Stimulated activated CD8-positive, alpha-beta memory T cell treated with anti-CD3 and anti-CD28 coated beads, Interleukin-4, amount 100 ng/mL, for 48 hours (primary cell): ENCODE measurements at places on chromosomes 4 and X.

- no peak for DNase-seq
Measured at GRCh38 chr4:52997132-52997416, 135.0 kb downstream of the RASL11B start.

- DNase-seq, result no peak
Measured at GRCh38 chr4:105909787-105910281, 14.6 kb downstream of the NPNT start.

GRCh38 chr4:83174844-83175414 lies 60.4 kb upstream of the PLAC8 start:
- DNase-seq, result no peak

GRCh38 chrX:112630187-112630586 lies 49.6 kb downstream of the LHFPL1 start:
- DNase-seq, result no peak

GRCh38 chrX:37652589-37653231 lies 32.9 kb upstream of the XK start:
- DNase-seq, result no peak

GRCh38 chr4:181858741-181859140 lies 384.5 kb upstream of the TENM3 start:
- DNase-seq, result no peak

DNA sequence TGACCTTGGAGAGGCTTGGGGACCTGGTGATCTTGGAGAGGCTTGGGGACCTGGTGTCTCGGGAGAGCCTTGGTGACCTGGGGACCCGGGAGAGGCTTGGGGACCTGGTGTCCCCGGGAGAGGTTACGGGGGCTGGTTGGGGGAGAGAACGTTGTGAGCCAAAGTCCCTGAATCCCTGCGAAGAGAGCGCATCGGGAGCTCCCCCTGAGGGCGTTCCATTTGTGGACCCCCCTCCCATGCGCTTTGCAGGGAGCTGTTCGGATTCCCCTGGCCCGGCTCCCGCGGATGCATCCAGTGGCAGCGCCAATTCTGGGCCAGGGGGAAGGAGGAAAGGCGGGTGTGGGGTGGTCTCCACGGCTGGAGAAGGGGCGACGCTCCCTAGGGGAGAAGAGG lies 13.3 kb downstream of the SHOX start:
- DNase-seq, result no peak

- no peak for DNase-seq
Measured at GRCh38 chr4:1231637-1232360, 17.1 kb downstream of the CTBP1 start.

GRCh38 chr4:181051931-181052330 lies 1191.3 kb upstream of the TENM3 start:
- DNase-seq, result no peak

DNA sequence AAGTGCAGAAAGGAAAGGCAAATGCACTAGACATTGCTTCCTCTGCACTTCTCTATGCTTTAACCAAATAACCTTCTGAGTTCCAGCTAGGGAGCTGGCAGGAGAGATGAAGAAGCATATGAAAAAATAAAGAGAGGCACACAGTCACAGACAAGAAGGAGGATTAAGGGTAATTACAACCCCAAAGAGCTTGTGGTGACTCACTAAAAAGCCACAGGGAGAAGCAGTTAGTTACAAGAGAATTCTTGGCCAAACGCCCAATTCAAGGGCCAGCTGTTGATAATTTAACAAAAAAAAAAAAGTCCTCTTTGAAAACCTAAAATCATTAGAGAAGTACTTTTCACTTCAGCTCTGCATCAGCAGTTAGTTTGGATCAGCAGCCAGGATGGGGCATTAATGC lies 478.0 kb downstream of the KCNIP4 start:
- no peak for DNase-seq

DNA sequence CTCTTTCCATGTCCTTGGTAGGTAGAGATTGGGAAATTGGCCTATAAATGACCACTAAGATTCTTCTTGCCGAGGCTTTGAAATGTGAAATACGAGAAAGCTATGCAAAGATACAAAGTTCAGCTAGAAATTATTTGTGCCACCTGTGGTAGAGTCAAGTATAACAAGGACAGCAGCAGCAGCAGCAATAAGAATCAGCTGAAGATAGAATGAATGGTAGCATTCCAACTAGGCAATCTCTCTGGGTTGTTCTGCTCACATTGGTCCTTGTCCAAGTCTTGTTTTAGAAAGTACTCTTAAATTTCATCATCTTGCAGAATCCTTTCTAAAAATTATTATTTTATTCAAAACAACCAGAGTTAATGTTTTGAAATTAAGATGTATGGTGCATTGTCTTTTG lies 67.8 kb upstream of the PCDH10 start:
- no peak for DNase-seq

GRCh38 chr4:112552668-112553067 lies 36.7 kb upstream of the NEUROG2 start:
- DNase-seq, result no peak

DNA sequence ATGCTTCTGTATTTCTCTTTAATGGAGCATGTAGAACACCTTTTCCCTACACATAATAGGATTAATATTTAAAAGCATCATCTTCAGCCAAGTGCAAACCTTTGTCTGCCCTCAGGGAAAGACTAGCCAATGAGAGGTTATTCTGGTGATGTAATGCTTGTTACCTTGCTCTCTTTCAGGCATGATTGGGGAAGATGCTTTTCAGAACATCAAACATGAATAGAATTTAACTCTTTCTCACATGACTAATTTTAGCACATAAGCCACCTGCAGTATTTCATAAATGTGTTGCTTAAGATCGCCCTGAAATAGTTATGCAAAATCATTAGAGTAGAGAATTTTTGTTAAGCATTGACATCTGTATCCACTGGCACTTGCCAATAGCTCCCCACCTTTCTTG lies 10.7 kb upstream of the EPGN start:
- DNase-seq, result no peak

- no peak for DNase-seq
Measured at GRCh38 chrX:125894947-125895346, 271.1 kb downstream of the DCAF12L2 start.

GRCh38 chr4:128868758-128869157 lies 59.3 kb downstream of the JADE1 start:
- DNase-seq, result no peak
